Activated naive CD4-positive, alpha-beta T cell treated with anti-CD3 and anti-CD28 coated beads for 36 hours (primary cell): ENCODE measurements at places on chromosomes 3 and 15.

DNA sequence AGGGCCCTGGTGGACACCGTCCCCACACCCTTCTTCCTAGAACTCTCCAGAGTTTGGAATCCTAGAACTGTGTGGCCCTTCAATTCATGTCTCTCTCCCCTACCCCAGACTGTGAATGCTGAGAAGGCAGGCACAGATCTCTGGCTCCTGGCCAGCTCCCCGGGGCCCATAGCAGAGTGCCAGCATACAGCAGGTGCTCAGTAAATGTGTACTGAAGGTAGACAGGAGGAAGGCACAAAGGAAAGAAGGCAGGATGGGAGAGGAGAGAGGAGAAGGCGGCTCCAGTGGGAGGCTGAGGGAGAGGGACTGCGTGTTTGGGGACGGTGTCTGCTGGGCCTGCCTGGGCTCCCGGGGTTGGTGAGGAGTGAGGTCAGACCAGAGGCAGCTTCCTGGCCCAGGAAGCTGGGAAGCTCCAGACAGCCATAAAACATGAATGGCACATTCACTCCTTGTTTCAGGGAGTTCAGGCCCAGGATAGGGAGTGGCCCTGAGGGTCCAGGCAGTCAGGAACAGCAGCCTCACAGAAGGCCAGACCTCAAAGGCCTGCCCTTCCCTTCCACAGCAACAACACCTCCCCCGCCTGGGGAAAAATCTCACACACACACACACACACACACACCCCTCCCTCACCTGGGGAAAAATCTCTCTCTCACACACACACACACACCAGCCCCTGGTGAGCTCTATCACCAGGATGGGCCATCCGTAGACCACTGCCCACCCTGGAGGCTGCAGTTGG is 137.1 kb upstream of the PRR20G start:
- no peak for DNase-seq

DNA sequence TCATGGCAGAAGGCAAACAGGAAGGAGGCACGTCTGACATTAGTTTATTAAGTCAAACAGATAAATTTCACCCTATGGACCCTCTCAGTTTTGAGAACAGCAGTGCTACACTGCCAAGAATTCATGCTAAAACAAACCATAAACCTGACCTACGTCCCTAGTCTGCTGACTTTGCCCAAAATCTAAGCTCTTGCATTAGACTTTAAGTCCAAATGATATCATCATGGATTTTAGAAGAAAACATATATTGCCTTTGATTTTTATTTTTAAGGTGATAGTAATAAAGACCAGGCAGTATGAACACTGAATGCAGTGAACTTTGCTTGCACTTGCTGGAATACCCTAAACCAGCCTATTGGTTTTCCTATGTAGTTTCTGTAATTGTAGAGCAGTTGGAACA is 79.6 kb upstream of the GADL1 start:
- DNase-seq = no peak

GRCh38 chr3:86695752-86696151 is 295.2 kb downstream of the VGLL3 start:
- no peak for DNase-seq

DNA sequence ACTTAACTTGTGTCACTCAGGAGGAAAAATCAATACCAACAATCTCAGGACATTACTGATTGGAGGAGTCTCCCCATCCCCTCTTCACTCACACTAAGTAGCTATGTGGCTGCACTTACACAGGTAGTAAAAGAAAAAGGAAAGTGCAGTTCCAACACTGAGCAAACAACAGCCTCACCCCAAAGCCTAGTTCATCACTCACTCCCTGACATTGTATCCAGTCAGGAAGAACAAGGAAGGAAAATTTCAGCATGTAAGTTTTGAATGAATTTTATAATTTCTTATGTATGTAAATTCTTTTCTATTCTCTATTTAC is 273.4 kb downstream of the IGSF11 start:
- no peak for DNase-seq

GRCh38 chr3:100108464-100109079 is 5.7 kb downstream of the FILIP1L start:
- no peak for DNase-seq

DNA sequence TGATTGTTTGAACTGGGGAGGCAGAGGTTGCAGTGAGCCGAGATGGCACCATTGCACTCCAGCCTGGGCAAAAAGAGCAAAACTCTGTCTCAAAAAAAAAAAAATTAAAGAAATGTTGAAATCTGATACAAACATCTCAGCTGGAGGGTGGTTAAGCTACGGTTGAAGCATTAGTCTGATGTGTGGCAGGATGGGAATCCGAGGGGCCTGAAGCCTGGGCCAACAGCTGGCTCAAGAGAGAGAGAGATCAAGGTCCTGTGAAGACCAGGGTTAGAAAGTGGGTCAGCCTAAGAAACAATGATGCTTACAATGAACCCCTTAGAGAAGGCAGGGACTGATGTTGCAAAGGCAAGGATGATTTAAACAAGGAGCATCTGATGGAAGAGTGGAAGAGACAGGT is 69.8 kb downstream of the CD200R1L start:
- DNase-seq = no peak
